ENCODE measurements at places on chromosomes 3 and 15.

DNA sequence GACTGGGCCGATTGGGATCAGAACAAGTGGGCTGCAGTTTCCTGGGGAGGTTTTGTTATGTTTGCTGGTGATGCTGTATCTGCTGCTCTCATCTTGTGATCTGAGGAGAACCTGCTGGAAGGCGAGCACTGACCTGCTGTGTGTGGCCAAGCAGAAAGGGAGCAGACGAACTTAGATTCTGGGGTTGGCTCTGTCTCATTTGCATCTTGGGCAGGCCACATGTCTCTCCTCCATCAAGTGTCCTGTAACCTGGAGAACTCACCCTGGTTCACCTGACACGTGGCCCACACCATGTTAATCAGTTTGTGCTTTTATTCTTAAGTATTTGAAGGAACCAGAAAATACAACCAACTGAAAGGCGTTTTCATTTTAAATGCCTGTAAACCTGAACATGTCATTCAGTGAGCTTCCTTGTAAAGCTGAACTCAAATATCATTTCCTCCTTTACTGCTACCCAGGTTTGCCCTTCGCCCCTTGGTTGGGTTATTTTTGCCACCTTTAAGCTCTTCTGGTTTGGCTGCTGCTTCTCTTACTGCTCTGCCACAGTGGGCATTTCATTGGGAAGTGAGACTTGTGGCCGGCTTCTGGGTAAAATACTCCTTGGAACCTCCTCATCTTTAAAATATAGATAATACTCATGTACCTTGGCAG lies 33.5 kb upstream of the TRAK1 start:
- DNase-seq = no peak

DNA sequence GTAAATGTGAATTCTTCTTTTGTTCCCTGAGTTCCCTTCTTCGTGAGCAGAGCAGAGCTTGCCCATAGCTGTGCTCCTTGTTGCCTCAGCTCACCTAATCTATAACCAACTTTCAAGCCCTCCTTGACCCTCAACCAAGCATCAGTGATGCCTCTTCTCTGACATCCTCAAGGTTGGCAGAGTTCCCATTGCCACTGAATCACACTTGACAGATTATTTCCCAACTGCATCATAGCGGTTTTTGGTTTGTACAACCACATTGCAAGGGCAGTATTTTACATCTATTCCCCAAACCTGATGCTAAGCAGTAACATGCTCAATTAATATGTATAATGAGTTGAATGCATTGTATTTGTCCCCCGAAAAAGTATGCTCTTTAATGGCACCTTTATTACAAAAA lies 133.0 kb upstream of the SNTN start:
- no peak for DNase-seq

DNA sequence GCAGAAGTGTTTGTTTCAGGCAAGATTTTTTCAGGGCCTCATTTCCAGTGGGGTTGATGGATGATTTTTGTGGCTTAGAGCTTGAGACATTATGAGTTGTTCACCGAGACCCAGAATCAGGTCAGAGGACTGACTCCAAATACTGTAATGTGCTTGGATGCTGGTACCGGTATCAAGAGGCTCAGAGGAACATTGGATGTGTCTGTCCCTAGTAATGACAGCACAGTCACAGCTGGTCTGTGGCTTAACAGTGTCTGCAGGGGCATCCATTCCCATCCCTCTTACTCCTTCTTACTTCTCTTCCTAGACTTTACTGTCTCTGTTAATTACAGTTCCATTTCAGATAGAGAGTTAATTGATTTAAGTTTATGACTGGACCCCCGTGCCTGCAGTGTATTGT lies 107.8 kb downstream of the PTPRG start:
- no peak for DNase-seq

DNA sequence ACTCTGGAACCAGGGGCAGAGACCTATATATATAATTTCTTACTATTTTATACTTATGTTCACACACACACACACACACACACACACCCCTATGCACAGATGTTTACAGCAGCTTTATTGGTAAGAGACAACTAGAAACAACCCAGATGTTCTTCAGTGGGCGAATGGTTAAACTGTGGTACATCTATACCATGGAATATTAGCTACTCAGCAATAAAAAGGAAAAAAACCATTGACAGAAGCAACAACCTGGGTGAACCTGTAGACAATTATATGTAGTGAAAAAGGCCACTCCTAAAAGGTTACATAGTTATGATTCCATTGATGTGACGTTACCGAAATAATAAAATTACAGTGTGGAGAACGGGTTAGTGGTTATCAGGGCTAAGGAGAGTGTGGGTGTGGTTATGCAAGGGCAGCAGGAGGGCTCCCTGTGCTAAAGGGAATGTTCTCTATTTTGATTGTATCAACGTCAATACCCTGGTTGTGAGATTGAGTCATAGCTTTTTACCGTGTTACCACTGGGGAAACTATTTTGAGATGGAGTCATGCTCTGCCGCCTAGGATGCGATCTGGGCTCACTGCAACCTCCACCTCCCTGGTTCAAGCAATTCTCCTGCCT lies 85.5 kb downstream of the FLNB start:
- DNase-seq = no peak

DNA sequence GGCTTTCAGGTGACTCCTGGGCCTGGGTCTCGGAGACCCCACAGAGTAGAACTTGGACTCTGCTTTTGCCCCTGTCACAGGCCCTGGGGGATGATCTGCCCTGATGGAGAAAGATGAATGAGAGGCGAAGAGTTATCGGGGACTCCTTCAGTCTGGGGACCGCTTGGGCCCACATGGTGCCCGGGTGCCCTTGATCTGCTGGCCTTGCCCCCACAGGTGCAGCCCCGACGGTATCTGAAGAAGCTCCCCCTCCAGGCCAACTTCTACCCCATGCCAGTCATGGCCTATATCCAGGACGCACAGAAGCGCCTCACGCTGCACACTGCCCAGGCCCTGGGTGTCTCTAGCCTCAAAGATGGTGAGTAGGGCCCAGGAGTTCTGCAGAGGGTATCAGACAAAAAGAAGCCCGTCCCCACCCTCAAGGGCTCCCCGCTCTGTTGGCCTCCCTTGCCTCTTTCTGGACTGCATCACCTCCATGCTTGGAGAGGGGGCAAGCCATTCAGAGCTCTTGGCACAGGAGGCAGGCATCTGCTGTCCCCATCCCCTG lies 10.4 kb downstream of the MAN2A2 start:
- no peak for DNase-seq

GRCh38 chr3:128060473-128061381 lies 8.5 kb downstream of the SEC61A1 start:
- no peak for DNase-seq

- no peak for DNase-seq
Measured at GRCh38 chr3:101128001-101128400, 134.8 kb upstream of the ABI3BP start.

DNA sequence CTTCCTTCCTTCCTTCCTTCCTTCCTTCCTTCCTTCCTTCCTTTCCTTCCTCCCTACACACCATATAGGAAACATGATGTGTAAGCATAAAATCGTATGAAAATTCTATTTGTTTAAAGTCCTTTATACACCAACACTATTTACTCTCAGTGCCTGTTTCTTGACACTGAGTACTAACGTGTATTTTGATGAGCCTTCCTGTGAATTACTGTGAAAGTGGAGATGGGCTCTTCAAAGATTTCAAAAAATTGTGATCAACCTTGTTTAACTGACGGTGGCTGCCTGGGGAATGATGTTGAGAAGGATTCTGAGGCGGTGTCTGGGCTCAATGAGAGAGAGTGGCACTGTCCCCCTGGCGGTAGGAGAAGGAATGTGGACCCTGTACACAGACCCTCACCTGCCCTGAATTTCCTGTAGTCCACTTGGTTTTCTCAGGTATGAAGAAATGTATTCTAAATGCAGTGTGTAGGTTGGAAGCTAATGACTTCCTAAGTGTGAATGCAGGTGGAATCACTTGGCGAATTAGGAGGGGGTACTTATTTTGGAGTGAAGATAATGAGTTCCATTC lies 237.9 kb downstream of the GAP43 start:
- no peak for DNase-seq

- DNase-seq = no peak
Measured at GRCh38 chr15:71683411-71684274, 126.7 kb upstream of the NR2E3 start.

DNA sequence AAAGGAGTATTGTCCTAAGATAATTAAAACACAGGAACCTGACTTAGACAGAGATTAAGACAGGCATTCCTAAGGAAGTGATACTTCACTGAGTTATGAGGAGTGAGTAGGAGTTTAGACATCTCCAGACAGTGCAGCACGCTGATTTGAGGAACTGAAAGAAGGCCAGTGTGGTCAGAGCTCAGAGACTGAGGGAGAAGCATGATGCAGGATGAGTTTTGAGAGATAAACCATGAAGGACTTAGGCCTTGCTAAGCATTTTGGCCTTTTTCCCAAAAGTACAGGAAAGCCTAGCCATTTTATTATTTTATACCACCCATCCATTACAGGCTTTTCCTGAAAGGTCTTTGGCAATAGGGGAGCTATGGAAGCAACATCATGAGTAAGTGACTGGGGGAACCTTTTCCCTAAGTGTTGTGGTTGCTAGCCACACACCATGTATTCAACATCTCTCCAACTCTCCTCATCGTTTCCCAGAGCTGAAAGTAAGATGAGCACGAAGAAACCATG lies 375.6 kb upstream of the TPRG1 start:
- DNase-seq = no peak

DNA sequence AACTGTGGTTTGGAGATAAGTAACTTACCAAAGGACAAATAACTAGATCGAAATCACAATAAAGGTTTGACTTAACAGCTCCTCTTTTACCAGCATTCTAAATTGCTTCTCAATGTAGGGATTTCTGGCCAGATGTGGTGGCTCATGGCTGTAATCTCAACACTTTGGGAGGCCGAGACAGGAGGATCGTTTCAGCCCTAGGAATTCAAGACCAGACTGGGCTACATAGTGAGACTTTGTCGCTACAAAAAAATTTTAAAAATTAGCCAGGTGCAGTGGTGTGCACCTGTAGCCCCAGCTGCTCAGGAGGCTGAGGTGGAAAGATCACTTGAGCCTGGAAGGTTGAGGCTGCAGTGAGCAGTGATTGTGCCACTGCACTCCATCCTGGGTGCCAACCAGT lies 17.4 kb upstream of the IGF2BP2 start:
- DNase-seq = no peak

DNA sequence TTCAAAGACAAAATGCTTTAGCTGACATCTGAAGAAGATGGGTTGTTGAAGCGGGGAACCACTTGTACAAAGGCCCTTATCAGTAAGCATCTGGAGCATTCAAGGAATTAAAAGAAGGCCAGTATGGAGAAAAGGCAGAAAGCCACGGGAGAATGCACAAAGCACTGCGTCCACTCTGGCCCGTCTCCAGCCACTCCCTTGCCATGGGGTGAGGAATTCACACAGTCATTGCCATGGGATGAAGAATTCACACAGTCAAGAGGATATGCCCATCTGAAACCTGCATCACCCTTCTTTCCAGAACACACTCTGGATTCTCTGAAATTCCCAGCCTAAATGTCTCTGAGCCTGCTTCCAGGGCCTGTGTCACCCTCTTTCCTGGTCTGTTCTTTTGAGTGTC lies 26.7 kb upstream of the STAG1 start:
- no peak for DNase-seq

DNA sequence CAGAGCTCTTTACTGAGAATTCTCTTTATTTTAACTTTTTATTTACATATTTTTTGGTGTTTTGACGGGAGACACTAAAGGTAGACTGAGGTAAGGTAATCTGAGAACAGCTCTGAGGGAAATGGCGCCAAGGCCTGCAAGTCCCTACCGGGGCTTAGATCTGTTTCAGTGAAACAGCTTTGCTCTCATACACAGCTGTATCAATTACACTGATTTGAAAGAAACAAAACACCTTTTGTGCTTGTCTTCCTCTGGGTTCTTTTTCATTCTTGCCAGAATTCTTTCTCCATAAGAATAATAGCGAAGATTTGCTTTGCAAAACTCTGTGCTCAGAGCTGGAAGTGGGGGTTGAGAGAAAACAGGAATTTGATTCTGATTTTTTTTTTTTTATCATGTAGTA lies 79.5 kb upstream of the PEX5L start:
- DNase-seq = no peak
